HFFc6 (cell line): ENCODE measurements at places on chromosomes 4 and X. TPM values are rescaled to one million over a fixed set of nuclear protein-coding genes. Genes with fewer than 3 reads are reported as not detected.

- peaks cover 71% of the 10 kb centered on the region for H3K27me3 ChIP-seq
- no peak overlapping the region for H3K27ac ChIP-seq
- peaks cover 6% of the 10 kb centered on the region; the same call in 1 of the 2 replicates for H3K4me1 ChIP-seq
- no peak overlapping the region for H3K4me3 ChIP-seq
- H3K36me3 ChIP-seq: no peaks in the 10 kb centered on the region
Observed at GRCh38 chr4:7374571-7374970, 60.2 kb downstream of the PSAPL1 start.

GRCh38 chrX:107324493-107325310, 118.3 kb downstream of the DNAAF6 start:
- no peak for DNase-seq
- H3K27ac ChIP-seq: no peak overlapping the region
- peaks cover 2% of the 10 kb centered on the region; the same call in 1 of the 2 replicates for H3K27me3 ChIP-seq
- no peaks in the 10 kb centered on the region for H3K36me3 ChIP-seq

GRCh38 chr4:46441136-46441859, 51.4 kb upstream of the GABRA2 start:
- no peak overlapping the region for H3K4me3 ChIP-seq
- no peak overlapping the region for H3K27ac ChIP-seq
- H3K36me3 ChIP-seq: peaks cover 9% of the 10 kb centered on the region; the same call in 1 of the 2 replicates
- no peaks in the 10 kb centered on the region for H3K4me1 ChIP-seq
- H3K27me3 ChIP-seq: no peaks in the 10 kb centered on the region; the same call in 1 of the 2 replicates

- H3K27me3 ChIP-seq: no peaks in the 10 kb centered on the region
- H3K4me3 ChIP-seq: no peak overlapping the region
- H3K27ac ChIP-seq: no peak overlapping the region
- DNase-seq: no peak
Observed at GRCh38 chr4:172404676-172405075, 591.5 kb downstream of the GALNTL6 start.

The SPANXN3 gene
- total RNA-seq: not detected in 3 replicates

The PPP1R2C gene
- total RNA-seq: not detected in 3 replicates

DNA sequence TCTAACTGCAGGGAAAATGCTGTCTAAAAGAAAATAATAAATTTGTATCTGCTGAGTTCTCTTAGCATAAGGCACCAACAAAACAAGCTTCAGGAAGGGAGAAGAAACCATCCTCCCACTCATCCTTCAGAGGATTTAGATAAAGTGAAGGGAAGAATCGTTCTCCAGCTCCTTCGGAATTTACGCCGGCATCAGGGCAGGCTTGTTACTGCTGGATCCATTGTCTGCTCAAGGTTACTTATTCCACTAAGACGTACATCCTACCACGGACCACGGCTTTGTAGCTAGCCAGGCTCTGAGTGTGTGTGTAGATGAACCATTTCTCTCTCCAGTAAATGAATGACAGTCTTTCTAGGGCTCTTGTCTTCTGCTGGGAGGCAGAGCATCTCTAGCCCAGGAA, 60.4 kb downstream of the HAND2 start:
- H3K4me1 ChIP-seq: no peaks in the 10 kb centered on the region
- no peak for DNase-seq
- peaks cover 12% of the 10 kb centered on the region for H3K27me3 ChIP-seq
- no peaks in the 10 kb centered on the region for H3K36me3 ChIP-seq
- H3K27ac ChIP-seq: no peak overlapping the region

The SLC7A11 gene
- total RNA-seq: 10.6 to 57.3 TPM (median 14.3 TPM) in 3 replicates

The GAGE12F gene
- total RNA-seq: not detected in 3 replicates

- peak within 1 kb of the TSS; percentile 92 for H3K4me3 ChIP-seq
- H3K4me1 ChIP-seq: peaks cover 89% of the 10 kb centered on the region
- H3K27ac ChIP-seq: peak within 1 kb of the TSS; percentile 99
- peak; percentile 34 for DNase-seq
Observed at GRCh38 chr4:57109847-57110639, at the start of gene IGFBP7. TSS of gene IGFBP7 (minus strand) at chr4:57110385. CDS start at chr4:57110351, 34 bp downstream.

The NEUROG2 gene
- not detected in 3 replicates for total RNA-seq

The WFS1 gene
- 47.3 and 65.2 TPM in 2 replicates for total RNA-seq

The KIT gene
- total RNA-seq: 0.35 to 1.3 TPM (median 0.69 TPM) in 3 replicates

The MAGEE2 gene
- total RNA-seq: not detected in 3 replicates

- H3K27me3 ChIP-seq: no peaks in the 10 kb centered on the region
- no peak overlapping the region for H3K4me3 ChIP-seq
- no peaks in the 10 kb centered on the region; the same call in 1 of the 2 replicates for H3K36me3 ChIP-seq
- DNase-seq: no peak
Observed at GRCh38 chr4:117478702-117479101, 393.3 kb upstream of the TRAM1L1 start.

The PWWP3B gene
- not detected in 2 replicates for total RNA-seq

- no peaks in the 10 kb centered on the region for H3K36me3 ChIP-seq
- no peak overlapping the region for H3K4me3 ChIP-seq
- no peak for DNase-seq
- H3K27me3 ChIP-seq: no peaks in the 10 kb centered on the region; the same call in 1 of the 2 replicates
- no peak overlapping the region for H3K27ac ChIP-seq
Observed at GRCh38 chr4:136931781-136932180, 600.5 kb downstream of the PCDH18 start.

DNA sequence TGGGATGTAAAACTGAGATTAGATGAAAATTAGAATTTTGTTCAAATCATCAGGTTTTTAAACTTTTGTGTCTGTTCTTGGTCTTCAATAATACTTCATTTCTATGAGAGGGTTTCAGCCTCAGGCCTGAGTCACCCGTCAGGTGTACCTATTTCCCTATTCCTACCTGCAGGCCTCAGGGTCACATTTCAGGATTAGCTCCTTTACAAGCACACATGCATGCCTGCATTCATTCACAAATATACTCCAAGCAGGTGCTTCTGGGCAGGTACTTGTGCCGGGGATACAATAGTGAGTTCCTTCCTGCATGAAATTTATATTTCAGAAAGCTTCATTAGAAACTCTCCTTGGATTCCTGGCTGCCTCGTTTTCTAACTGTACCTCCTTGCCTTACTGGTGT, 114.9 kb downstream of the SHISA3 start:
- no peaks in the 10 kb centered on the region; the same call in 1 of the 2 replicates for H3K27me3 ChIP-seq
- no peak overlapping the region for H3K27ac ChIP-seq
- H3K4me3 ChIP-seq: no peak overlapping the region
- DNase-seq: no peak
- H3K4me1 ChIP-seq: no peaks in the 10 kb centered on the region
- H3K36me3 ChIP-seq: no peaks in the 10 kb centered on the region

- no peak overlapping the region for H3K27ac ChIP-seq
- peaks cover 20% of the 10 kb centered on the region for H3K27me3 ChIP-seq
- DNase-seq: no peak
- H3K4me1 ChIP-seq: peaks cover 24% of the 10 kb centered on the region
- no peaks in the 10 kb centered on the region for H3K36me3 ChIP-seq
Observed at GRCh38 chr4:8350841-8351461, 81.4 kb downstream of the HTRA3 start.

The GAGE12J gene
- not detected in 3 replicates for total RNA-seq

DNA sequence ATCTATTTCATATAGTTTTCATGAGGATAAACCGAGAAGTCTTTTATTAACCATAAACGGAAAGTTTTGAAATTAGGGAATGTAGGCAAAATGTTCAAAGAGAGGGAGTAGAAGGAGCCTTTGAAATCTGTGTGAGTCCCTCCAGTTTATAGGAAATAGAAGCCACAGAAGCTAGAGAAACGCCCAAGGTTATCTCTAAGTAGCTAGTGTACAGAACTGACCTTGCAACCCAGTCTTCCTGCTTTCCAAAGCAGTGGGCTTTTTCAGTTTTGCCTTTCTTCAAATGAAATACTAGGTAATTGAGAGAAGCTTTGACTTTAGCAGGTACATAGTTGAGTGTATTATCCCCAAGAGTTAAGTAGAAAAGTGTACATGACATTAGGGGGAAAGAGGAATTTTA, 39.4 kb downstream of the STIM2 start:
- peaks cover 14% of the 10 kb centered on the region for H3K4me1 ChIP-seq
- H3K4me3 ChIP-seq: no peak overlapping the region
- DNase-seq: no peak
- no peak overlapping the region for H3K27ac ChIP-seq
- no peaks in the 10 kb centered on the region for H3K27me3 ChIP-seq

The GAGE10 gene
- not detected in 3 replicates for total RNA-seq

GRCh38 chr4:169410839-169411770, 140.3 kb upstream of the SH3RF1 start:
- H3K4me1 ChIP-seq: peaks cover 17% of the 10 kb centered on the region

The APELA gene
- not detected in 3 replicates for total RNA-seq

The ADAMTS3 gene
- total RNA-seq: 0.08 TPM in 1 of 3 replicates, not detected in the others

DNA sequence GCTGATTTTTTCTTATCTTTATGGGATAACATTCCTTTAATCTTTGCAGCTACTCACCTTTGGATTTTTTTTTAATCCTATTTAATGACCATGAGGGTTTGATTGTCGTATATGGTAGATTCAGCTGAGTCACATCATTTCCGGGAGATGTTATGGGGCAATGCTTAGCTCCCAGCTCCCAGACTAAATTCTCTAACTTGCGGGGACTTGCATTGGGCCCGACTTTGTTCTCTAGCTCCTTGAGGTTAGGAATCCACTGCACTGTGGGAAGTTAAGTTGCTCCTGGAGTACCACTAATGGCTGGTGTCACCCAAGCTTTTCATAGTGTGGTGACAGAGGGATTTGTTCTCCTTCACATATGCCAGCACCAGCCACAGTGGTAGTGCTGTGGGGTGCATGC, 287.4 kb downstream of the TECRL start:
- no peak overlapping the region for H3K27ac ChIP-seq
- H3K36me3 ChIP-seq: no peaks in the 10 kb centered on the region
- DNase-seq: no peak
- H3K27me3 ChIP-seq: no peaks in the 10 kb centered on the region
- no peak overlapping the region for H3K4me3 ChIP-seq

- DNase-seq: no peak
- H3K36me3 ChIP-seq: no peaks in the 10 kb centered on the region
- peaks cover 3% of the 10 kb centered on the region; the same call in 1 of the 2 replicates for H3K27me3 ChIP-seq
Observed at GRCh38 chrX:9110808-9111207, 76.9 kb upstream of the FAM9B start.

The TLR7 gene
- total RNA-seq: not detected in 3 replicates

- no peak overlapping the region for H3K27ac ChIP-seq
- peaks cover 5% of the 10 kb centered on the region for H3K27me3 ChIP-seq
- H3K4me3 ChIP-seq: no peak overlapping the region
Observed at GRCh38 chr4:88335092-88335665, 43.5 kb upstream of the HERC6 start.
